Stimulated activated CD4-positive, alpha-beta T cell treated with anti-CD3 and anti-CD28 coated beads, Interleukin-2, amount 100 ng/mL, for 24 hours (primary cell): ENCODE measurements at places on chromosomes 4 and X.

GRCh38 chr4:185127021-185127925 lies 15.8 kb upstream of the SLC25A4 start:
- DNase-seq = no peak

GRCh38 chrX:121579016-121579760 lies 531.8 kb downstream of the GLUD2 start:
- DNase-seq = peak; percentile 16

GRCh38 chr4:38415682-38416081 lies 248.3 kb upstream of the KLF3 start:
- no peak for DNase-seq

GRCh38 chrX:45295259-45295986 lies 94.7 kb upstream of the DIPK2B start:
- no peak for DNase-seq

GRCh38 chrX:64805683-64806082 lies 170.6 kb downstream of the ZC4H2 start:
- no peak for DNase-seq

GRCh38 chr4:107220976-107221375 lies 184.9 kb upstream of the DKK2 start:
- DNase-seq = no peak

GRCh38 chr4:62004881-62005280 lies 804.8 kb downstream of the ADGRL3 start:
- no peak for DNase-seq

DNA sequence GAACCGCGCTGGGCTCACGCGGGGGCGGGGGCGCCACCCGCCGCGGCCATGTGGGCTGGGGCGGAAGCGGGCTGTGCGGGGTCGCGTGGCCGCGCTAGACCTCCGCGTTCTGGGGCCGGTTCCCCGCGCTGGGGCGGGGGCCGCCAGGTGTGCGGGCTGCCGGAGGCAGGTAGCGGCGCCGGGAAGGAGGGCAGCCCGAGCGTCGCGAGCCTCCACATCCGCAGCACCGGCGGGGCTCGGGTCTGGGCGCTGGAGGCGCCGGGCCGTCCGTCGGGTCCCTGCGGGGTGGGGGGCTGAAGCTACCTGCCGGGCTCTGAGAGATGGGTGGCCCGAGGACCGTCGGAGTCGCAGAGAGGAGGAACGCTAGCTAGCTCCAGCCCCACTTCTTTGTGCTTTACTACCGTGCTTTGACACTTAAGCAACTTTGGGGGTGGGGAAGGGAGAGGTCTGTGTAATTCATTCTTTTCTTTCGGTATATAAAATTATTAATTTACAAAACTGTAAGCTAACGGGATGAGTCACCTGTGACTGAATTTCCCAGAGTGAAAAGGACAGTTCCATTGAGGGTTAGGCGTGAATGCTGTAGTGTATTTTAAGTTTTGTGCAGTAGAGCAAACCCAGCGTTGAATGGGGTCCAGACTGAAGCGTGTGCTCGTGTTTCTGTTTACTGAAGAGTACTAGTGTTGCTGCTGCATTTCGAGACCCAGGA lies 689 bp downstream of the METAP1 start:
- DNase-seq = no peak

DNA sequence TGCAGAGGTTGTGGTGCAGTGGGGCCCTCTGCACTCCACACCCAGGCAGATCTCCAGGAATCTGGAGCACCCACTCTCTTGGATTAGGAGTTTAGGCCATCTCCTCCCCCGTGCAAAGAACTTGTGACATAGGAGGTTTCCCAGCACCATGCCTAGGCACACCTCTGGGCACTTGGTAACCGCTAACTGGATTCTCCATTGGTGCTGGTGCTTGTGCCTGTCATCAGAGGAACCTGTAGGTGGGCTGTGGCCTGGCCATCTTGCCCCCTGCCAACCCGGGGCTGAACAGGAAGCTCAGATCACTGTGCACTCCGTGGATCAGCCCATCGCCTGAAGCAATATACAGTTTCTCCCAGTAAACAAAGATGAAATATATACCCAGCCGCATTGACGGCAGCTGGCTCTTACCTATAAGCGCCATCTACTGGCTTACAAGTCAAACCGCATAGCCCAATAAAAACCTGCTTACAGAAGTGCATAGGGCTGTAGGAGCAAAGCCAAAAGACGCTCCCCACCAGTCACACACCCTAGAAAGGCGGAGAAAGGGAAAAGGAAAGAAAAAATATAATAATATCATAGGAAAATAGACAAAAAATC lies 19.1 kb upstream of the TEX13B start:
- DNase-seq = peak; percentile 10

DNA sequence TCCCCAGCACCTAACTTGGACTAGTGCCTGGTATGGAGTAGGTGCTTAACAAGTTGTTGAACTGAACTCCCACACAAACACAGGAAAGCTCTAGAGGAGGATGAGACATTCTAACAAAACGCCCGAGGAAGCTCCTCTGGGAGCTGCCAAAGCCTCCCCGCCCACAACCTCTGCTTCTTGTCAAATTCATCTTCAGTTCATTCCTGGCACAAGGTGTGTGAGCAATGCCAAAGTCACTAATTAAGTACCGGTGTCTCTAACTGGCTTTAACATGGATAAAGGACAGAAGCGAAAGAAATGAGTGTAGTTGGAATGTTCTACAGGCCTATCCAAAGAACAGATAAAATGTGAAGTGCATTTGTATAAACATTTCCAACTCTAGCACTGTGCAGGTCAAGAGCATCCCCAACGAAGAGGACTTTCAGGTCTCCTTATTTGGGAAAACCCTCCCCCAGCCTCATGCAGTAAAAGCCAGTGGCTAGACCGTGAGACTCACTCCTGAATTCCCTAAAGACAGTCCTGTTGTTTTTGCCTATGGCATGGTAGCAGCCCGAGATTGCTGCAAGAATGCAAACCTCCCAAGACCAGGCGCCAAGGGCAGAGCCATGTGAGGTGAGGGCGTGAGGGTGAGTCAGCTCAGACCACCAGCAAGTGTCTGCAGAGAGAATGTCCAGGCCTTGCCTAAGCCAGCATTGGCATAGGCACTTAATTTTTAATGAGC lies 72.2 kb upstream of the KLF3 start:
- DNase-seq = no peak

- no peak for DNase-seq
Measured at GRCh38 chr4:135418353-135418752, 1216.8 kb upstream of the PABPC4L start.

GRCh38 chrX:47748576-47748975 lies 88.1 kb upstream of the ZNF81 start:
- no peak for DNase-seq

- no peak for DNase-seq
Measured at GRCh38 chrX:135345107-135345589, 35.9 kb downstream of the ETDC start.

GRCh38 chr4:10582059-10582686 lies 102.4 kb downstream of the CLNK start:
- no peak for DNase-seq

- DNase-seq = no peak
Measured at GRCh38 chr4:81486502-81486901, 14.8 kb upstream of the RASGEF1B start.

- DNase-seq = no peak
Measured at GRCh38 chr4:113445286-113445685, 316.3 kb downstream of the CAMK2D start.

- no peak for DNase-seq
Measured at GRCh38 chrX:139222511-139223200, 307.9 kb upstream of the F9 start.

- DNase-seq = peak; percentile 88
Measured at GRCh38 chr4:183471946-183472708, 27.7 kb downstream of the CDKN2AIP start.

- no peak for DNase-seq
Measured at GRCh38 chr4:18934197-18934596, 912.6 kb upstream of the LCORL start.

GRCh38 chrX:116009346-116009745 lies 161.2 kb upstream of the AGTR2 start:
- DNase-seq = no peak
